ENCODE measurements at places on chromosomes 6 and 20.

GRCh38 chr6:33744001-33744848 is 2.5 kb downstream of the IP6K3 start:
- DNase-seq: peak; percentile 50

DNA sequence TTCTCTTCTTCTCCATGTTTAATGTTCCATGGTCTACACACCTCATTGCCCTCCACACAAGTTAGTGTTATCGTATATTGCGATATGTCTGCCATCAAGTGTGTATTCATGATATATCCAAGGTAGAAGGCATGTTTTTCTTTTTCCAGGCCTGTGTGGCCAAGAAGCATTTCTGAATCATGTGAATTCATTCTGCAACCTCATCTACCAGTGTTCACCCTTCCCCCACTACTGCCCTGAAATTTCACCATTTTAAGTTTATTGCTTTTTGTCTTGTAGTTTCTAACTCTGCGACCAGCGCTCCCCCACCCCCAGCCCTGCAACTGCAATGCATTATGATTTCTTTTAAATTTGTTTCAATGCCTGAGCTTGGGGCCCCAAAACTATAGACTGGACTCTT is 618.0 kb upstream of the FLRT3 start:
- no peak for DNase-seq

DNA sequence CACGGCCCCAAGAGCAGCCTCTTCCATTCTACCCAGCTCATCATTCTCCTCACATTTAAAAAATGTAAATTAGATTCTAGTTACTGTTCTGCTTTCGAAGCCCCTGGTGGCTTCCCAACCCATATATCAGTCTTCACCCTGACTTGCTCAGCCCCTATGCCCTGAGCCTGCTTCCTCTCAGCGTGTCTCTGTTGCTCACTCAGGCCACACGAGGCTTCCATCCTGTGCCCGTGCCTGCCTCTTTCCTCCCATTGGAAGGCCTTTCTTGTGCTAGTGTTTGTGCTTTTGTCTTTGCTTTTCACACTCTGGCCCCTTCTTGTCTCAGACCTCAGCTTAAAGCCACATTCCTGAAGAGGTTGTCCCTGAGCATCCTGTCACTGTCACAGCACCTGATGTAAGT is 78.1 kb downstream of the AFDN start:
- DNase-seq: no peak

DNA sequence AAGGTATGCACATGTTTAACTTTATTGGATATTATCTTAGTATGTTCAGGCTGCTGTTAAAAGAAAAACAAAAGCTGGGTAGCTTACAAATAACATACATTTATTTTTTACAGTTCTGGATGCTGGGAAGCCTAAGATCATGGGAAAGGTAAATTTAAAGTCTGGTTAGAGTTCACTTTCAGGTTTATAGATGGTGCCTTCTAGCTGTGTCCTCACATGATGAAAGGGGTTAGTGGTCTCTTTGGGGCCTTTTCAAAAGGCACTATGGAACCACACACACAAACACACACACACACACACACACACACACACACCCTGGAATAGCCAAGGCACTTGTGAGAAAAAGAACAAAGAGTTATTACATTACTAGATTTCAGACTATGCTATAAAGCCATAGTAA is 805.8 kb upstream of the GJE1 start:
- DNase-seq: no peak
